Activated CD4-positive, alpha-beta T cell treated with anti-CD3 and anti-CD28 coated beads, Interleukin-2, amount 50 U/mL, for 24 hours (primary cell): ENCODE measurements at places on chromosomes 1 and 21.

DNA sequence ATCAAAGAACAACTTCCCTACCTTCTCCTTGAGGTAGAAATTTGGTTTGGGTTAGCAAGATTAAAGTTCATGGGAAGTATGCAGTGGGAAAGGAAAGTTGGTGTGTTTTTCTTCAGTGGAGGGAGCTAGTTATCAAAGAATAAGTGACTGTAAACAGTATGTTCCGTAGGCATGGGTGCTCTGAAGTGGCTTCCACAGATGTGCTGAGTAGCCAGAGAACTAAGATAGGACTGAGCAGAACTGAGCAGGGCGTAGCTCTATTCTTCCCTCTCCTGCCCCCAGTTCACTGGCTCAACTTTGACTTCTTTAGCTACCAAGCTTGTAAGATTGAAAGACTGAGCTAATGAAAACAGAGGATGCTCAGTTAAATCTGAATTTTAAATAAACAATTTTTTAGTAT, 3.4 kb downstream of the ADCY10 start:
- DNase-seq = no peak

DNA sequence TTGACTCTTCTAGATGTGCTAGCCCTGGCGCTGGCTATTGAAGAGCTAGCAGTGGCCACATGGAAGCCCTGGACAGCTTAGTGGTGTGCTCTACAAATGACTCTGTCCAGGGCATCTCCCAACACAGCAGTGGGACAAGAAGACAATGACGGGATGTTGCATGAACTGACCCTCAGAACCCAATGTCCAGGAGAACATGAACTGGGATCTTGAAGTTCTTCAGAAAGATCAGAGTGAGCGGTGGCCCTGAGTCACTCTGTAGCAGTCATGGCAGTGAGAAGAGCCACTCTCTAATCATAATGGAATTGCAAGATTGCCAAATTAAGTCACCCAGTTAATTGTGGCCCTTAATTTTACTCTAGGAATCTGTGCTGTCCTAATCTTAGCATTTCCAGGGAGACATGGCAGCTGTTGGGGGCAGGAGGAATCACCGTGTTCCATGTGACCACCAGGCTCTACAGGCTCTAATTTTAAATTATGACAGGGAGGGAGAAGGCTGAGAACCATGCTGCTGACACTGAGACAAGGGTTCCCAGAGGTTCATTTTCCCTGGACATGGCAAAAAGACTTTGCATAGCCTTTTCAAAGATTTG, 10.2 kb upstream of the OBSCN start:
- DNase-seq = no peak

DNA sequence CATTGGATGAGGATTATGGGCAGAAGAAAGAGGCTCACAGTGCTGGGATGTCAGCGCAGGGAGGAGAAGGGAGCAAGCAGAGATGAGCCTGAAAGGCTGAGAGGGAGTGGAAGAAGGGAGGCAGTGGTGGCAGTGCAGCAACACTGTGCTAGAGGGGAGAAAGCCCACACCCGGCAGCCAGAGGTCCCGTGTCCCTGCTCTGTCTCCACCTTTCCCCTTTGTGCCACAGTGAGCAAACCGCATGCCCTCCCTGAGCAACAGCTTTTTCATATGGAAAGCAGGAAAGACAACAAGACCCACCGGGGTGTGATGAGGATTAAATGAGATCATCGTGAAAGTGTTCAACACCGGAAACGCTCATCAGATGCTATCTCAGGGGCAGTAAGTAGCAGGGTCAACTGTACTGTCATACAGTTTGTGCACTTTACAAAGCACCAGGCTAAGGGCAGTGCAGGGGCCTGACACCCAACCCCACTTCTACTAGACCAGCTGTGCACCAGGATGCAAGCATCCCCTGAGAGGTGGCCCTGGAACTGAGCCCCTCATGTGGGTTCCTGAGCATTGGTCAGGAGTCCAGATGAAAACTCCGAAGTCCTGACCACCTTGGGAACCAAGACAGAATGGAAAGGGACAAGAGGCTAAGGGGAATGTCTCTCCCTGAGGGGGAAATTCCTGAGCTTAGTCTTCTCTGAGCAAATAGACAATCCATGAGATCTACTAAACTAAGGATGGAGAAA, 9.1 kb downstream of the NHLH1 start:
- DNase-seq = no peak

GRCh38 chr1:169894424-169895145, 889 bp upstream of the SCYL3 start:
- DNase-seq = no peak
